ENCODE measurements at places on chromosomes 2 and 18.

DNA sequence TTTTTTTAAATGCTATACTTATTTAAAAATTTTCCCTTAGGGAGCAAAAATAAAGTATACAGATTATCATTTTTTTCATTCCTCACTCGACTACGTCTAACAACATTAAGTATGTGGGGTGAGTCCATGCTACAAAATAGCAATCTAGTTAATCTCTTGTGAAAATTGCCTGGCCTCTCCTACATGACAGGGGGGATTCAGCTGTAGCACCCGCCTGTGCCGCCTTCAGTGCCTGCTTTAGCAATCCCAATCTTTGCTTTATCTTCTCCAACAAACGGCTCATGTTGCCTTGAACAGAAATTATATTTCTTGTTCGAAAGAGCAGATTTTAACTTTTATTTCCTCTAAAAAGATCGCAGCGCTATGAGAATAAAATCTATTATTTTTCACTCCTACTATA, 2.4 kb upstream of the SOX11 start:
- no peak for DNase-seq

DNA sequence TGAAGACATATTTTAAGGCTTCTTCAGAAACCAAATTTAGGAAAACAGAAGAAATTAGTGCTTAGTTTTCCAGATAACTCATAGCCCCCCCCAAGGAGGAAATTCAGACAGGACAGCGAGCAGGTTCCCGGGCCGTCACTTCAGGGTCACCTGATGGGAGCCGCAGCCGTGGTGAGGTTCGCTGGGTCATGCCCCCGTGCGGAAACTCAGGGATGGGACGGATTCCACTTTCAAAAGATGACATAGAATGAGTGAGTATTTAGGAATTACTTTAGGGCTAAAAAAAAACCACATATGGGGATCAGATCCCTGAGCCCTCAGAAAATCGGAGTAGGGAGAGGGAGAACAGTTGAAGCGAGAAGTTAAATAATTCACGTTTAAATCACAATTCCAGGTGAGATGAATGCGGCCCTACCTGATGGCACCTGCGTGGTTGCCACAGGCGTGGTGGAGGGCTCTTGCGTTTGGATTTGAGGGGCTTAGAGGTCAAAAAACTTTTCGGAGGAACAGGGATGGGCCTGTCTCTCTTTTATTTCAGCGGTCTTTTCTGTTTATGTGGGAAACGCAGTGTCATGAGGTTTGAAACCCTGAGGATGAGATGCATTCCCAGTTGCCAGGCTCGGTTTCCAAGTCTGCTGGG, 114.4 kb downstream of the NFATC1 start:
- no peak for DNase-seq

DNA sequence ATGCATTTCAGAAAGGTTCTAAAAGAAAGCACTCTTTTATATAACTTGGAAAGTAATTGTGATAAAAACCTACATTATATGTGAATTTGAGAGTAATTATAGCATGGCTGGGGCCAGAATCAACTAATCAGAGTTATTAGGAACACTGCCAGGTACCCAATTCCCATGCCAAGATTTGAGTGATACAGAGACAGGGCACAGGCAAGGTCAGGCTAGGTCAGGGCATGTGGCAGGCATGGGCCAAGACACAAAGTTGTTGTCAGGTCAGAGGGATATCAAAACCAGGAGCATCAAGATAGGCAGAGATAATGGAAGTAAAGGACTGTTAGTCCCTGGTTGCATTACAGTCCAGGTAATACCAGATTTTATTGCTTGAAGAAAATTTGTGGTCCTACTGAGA, 87.4 kb downstream of the MYO3B start:
- DNase-seq = no peak

- DNase-seq = no peak
These were observed 7.8 kb upstream of the ACKR3 start for GRCh38 chr2:236561874-236562273.

DNA sequence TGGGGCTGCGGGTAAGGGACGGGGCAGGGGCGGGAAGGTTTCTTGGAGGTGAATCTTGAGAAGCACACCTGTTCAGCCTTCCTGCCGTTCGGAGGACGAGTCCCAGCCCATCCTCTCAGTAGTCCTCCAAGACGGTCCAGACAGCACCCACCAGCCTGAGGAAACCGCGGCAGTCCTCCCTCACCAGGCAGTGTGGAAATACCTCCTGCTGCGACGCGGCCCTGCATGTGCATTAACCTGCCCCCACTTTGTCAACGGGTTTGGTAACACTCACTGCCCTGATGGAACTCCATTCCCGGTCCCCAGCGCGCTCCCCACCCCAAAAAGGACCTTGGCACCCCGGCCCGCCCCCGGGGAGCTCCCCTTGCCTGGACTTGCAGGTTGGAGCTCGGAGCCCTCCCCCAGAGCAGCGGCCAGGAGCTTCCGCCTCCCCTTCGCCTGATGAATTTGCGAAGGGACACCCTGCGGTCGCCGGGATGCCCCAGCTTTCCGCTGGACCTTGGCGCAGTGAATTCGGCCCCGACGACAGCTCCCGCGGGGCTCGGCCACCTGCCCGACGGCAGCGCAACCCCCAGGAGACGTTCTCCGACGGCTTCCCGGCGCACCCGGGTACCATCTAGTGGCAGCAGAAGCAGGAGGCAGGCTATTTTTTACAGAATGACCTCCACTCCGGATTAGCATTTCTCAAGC, 31.5 kb downstream of the ACVR1C start:
- DNase-seq = no peak

GRCh38 chr2:176967911-176968450, 244.6 kb upstream of the HNRNPA3 start:
- DNase-seq = no peak

DNA sequence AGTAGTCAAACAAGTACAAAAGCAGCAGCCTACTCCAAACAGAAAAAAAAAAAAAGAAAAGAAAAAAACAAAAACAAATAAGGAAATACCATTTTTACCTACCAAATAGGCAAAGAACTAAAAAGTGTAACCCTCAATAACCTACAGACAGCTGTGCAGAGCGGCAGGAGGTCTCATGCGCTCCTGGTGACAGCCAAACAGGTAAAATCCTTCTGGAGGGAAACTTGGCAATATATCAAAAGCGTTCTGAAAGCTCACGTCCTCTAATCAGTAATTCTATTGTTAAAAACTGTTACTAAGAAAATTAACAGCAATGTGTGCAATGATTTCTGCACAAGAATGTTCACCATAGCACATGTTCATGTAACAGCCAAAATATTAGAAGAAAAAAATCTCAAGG, 105.6 kb downstream of the AFF3 start:
- no peak for DNase-seq

DNA sequence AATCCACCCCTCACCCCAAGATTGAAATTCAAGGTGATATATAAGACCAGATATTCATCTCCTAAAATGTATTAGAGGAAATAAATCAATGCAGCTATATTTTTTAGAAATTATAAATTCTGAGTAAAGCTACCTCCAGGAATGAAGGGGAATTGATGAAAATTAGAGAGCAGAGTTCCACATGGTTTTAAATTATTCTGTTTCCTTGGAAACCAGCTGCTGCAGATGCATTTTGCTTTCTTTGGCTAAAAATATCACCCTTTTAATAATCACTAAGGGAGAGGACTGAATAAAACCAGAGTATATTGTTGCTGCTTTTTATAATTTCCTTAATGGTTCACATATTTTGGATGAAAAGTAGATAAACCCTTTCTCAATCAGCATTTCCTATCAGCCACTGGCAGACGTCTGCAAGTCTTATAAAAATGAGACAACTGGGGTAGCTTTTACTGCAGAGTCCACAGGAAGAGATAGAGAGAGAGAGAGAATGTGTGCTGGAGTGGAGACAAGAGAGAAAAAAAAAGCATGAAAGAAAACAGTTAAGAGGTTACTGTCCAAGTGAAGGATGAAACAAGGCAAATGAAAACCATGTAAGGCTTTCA, 2.0 kb downstream of the CSRNP3 start:
- no peak for DNase-seq

- DNase-seq = no peak
These were observed 5.7 kb downstream of the PPP1R1C start for GRCh38 chr2:181991171-181991885.

DNA sequence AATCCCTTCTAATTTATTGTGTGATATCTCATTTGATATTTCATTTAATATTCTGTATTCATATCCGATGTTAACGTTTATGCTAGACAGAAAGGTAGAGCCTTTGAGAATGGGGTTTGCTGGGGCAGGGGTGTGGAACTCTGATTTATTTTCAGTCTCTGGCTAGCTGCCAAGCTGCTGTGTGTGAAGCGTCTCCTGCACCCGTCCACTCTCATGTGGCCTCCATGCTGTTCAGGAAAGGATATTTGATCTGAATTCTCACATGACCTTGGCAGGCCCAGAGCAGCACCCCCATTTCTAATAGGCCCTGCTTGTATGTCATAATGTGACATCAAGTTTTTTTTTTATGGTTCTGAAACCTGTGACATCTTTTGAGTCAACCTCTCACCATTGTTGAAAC, 1.6 kb downstream of the IL1R1 start:
- DNase-seq = no peak

GRCh38 chr18:48719974-48720654, 181.3 kb downstream of the CTIF start:
- DNase-seq = no peak

DNA sequence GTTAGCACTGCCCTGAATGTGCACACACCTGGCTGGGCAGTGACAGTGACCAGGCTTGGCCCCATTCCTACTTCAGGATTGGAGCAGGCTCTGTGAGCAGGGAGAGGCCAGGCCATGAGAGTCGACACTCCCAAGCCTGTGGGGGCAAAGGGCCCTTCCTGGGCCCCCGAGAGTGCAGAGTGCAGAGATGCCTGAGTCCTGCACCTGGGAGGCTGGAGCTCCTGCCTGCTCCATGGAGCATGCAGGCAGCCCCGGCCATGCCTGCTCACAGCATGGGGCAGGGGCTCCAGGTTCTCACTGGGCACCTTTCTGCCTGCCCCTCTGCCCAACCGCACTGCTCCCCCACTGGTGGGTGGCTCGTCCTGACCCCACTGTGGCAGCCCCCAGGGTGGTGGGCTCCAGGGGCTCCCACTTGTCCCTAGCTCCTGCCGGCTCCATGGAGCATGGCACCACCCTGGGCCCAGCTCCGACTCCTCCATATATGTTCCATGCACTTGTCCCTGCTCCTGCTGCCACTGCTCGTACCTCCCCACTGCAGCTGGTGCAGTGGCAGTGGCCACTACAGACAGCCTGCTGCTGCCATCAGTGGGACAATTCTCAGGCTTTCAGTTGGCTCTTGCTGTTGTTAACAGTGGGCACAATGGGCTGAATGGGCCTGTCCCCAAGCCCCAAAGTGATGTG, 282.0 kb downstream of the RPRM start:
- no peak for DNase-seq

DNA sequence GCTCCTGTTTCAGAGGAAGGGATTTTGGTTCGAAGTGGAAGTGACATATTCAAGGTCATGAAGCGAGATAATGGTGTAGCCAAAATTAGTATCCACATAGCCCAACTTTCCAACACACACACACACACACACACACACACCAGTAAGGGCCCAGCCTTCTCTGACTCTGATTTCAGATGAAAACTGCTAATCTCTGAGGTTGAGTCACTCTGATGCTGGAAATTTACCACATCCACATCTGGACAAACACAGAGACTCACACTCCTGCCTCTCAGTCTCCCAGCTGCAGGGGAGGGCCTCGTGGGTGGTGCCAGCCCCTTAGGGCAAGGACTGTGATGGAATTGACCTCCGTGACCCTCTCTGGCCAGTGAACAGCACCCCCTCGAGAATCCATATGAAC, 29.0 kb upstream of the SLC35F6 start:
- no peak for DNase-seq

GRCh38 chr2:46034535-46034934, 262.7 kb upstream of the EPAS1 start:
- no peak for DNase-seq

DNA sequence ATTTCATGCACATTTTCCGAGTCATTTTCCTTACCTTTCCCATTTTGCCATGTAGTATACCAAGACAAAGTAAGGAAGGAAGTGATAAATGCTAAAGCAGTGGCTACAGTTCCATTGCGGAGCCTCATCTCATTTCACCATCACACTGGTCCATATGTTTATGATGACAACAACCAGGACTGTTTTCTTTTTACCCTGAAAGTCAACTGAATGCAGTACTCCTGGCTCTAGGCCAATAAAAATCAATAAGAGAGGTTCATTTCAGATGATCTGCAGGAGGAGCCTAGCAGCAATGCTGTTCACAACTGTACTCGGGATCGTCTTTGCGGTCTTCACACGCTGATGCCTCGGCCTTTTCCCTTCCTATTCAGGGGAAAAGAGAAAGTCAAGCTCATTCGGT, 4.7 kb downstream of the MGAT4A start:
- no peak for DNase-seq

GRCh38 chr2:182833084-182833854, 33.2 kb downstream of the FRZB start:
- no peak for DNase-seq

GRCh38 chr18:55404832-55405465, 183.0 kb downstream of the TCF4 start:
- no peak for DNase-seq

DNA sequence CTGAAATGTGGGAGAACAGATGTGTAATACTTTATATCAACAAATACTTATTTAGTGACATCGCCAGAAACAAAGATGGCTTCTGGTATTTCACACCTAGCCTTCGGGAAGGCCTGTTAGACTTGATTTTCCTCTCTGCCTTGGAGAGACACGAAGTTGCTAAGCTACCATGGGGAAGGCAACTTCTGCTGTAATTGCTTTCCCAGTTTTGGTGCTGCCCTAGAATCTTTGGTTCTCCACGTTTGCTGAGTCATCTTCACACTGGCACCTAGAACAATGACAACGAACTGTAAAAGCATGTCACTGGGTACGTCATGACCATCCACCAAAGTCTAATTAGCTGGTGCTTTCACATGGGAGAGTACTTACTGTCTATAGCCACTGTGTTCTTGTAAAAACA, 58.7 kb upstream of the ACTR3 start:
- DNase-seq = no peak

GRCh38 chr2:125638345-125638744, 1017.6 kb upstream of the GYPC start:
- DNase-seq = no peak

- no peak for DNase-seq
These were observed 48.1 kb downstream of the SH3BP4 start for GRCh38 chr2:234999740-235000425.

- no peak for DNase-seq
These were observed 233.2 kb downstream of the TCF4 start for GRCh38 chr18:55354795-55355194.

DNA sequence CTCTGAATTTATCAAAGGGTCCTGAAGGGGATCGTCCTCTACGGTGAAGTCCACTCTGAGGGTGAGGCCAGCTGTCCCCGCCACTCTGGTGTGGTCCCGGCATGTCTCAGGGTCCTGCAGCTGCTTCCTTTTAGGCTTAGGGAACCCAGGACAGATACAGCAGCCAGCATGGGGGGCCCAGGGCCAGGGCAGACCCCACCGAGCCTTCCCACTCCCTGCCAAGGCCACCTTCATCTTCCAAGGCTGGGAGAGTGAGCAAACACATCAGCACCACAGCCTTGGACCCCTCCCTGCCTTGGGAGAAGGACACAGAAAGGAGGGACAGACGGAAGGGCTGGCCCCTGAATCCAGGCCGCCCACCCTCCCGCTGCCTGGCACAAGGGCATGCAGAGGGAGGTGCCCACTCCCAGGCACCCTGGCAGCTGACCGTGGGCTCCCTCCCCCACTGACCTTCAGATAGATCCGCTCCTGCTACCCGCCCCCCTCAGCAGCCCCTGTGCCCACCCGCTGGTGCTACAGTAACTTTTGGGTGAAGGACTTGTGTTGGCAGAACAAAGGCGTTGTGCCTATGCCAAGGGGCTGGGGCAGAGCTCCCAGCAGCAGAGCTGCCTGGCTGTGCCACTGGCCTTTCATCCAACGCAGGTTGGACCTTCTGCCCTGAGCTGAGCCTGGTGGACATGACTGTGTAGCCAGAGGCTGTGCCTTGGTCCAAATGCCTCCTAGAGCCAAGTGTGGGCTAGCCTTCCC, 7.6 kb downstream of the CYP26B1 start:
- no peak for DNase-seq
